ENCODE measurements at places on chromosomes 12 and 14.

DNA sequence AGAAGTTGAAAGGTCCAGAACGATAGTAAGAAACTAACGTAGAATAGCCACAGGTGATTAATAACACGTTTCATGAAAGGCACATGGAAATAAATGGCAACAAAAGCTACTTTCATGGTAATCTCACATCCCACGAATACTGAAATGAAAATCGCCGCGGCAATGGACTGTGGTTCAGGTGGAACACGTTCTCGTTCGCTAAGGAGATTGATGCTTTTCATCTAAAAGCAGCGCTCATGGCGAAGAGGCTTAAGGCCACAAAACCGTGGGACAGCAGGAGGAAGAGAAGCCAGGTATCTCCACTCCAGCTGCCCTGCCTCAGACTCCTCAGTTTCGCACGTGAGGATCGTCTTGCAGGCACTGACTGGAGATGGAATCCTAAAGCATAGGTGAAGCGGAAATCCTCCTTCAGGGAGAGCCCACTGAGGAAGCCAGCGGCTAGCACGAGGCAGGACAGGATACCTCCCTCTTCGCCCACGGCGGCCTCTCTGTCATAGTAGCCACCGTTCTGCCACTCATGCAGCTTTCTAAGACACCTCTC lies 696 bp upstream of the GPHN start:
- no peak for DNase-seq

GRCh38 chr14:72075649-72076334 lies 143.6 kb downstream of the RGS6 start:
- no peak for DNase-seq

DNA sequence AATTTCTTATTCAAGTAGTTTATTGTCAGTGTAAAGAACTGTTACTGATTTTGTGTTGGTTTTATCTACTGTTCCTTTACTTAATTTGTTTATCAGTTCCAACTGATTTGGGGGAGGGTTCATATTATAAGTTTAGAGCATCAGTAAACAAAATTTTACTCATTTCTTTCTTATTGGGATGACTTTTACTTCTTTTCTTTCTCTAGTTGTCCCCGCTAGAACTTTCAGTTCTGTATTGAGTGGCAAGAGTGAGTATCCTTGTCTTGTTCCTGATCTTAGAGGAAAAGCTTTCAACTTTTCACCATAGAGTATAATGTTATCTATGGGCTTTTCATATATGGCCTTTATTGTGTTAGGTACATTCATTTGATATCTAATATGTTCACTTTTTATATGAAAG lies 584.1 kb downstream of the LRFN5 start:
- no peak for DNase-seq

GRCh38 chr12:79233341-79233781 lies 368.8 kb downstream of the SYT1 start:
- no peak for DNase-seq

GRCh38 chr12:7542046-7542445 lies 38.5 kb upstream of the CD163 start:
- no peak for DNase-seq

DNA sequence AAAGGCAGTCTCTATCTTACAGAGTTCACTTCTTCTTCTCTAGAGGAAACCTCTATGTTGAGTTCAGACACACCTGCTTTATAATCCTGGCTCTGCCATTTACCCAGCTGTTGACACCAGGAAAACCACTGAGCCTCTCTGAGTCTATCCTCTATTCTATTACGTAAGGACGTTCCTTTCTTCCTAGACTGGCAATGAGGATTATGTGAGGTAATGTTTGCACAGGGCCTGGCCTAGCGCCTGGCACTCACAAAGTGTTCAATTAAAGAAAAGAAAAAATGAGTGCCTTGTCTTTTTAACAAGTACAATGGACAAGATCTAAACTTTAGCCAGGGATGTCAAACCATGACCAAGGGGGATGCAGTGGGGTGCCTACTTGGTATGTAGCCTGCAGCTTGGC lies 641.9 kb upstream of the TBX3 start:
- DNase-seq: no peak

- DNase-seq: no peak
Observed at GRCh38 chr12:95809000-95809680, 18.6 kb upstream of the NTN4 start.

- DNase-seq: no peak
Observed at GRCh38 chr12:100942984-100943749, 148.6 kb downstream of the ANO4 start.
